Vagina (tissue), 2 donors: ENCODE measurements at places on chromosomes 6 and 20.

GRCh38 chr6:111113336-111114086 is 26.2 kb downstream of the SLC16A10 start:
- DNase-seq = no peak

DNA sequence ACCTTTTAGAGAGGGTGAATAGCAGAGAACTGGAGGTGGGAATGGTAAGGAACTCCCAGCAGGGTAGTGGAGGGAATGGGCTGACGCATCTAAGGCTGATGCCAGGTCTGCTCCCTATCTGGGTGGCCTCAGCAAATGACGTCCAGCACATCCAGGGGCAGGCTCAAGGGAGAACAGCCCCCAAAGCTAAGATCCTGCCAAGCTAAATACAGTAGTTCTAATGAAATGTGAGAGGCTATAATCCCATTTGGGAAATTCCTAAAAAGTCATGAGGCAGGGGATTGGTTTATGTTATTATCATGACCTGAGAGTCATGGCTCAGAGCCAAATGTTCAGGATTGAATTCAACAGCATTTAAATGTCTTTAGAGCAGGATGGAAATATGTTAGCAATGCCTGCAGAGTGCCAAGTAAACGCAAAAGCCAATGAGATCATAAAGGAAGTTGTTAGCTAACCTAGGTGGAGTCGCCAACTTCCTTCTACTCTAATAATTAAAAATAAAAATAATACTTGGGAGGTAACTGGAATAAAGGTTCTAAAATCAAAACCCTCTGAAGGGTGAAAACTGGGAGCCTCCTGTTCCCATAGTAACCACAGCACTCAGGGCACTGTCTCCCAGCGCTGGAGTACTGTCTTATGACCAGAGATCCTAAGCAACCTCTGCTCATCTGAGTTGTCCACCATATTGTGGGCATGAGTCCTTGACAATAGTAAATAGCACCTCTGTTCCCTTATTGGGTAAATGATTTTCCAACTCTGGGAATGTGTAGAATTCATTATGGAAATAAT is 34.8 kb downstream of the IYD start:
- DNase-seq = no peak

DNA sequence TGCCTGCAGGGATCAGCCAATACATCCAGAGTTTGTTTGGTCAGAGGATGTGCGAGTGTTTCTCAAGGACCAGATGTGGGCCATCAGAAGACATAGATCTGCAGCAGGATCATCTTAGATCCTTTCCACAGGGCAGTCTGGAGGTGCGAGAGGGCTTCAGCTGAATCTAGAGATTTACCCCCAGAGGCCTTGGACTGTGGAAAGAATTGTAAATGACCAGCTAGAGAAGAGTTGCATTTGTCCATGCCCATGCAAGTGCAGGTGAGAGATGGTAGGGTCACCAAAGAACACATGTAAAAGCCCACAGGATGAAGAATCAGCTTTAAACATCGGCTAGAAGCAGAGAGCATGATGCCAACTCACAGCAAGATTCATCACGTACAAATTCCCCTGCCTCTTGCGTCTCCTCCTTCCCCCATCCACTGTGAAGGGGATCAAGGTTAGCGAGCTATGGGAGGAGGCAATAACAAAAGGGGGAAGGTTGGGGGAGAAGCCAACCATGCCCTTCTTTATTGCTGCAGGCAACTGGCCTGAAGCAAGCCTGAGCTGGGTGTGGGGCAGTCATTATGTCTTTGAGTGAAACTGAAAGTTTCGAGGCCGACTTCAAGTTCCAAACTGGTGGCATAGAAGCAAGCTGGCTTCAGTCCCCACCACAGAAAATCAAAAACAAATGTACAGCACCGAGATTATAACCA is 83.5 kb downstream of the SCML4 start:
- peak; percentile 16 for DNase-seq

DNA sequence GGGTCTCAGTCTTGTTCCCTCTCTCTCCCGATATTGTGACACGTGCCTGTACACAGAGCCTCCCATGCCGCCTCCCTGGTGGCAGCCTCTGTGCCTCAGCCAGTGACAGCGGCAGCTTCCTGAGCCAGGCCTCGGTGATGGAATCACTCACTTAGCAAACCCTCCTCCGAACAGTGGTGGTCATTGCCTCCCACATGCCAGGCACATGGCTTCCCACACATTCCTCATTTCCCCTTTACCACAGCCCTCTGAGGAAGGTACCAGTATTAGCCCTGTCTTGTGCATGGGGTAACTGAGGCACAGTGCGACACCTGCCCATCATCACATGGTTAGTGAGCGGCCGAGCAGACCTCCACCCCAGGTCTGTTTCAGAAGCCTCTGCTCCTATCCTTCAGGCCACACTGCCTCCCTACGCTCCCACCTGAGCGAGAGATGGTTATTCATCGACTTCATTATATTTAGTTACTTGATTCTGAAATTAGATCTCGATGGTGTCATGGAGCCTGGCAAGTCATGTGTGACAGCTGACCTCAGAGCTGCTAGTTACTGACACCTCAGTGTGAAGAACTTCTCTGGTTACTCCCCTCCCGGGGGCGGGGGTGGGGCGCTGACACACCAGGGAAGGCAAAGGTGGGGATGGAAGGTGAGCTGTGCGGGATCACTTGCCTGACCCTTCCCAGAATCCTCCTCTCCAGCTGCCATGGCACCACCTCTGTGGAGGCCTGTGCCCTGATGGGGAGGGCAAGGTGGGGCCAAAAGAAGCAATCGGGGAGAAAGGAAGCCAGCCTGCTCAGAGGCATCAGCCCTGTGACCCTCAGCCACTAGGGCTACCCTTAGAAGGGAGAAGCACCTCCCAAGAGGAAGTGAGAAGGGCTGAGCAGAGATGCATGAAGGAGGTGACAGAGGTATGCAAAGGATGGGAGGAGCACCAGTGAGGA is 17.9 kb downstream of the MDGA1 start:
- no peak for DNase-seq

DNA sequence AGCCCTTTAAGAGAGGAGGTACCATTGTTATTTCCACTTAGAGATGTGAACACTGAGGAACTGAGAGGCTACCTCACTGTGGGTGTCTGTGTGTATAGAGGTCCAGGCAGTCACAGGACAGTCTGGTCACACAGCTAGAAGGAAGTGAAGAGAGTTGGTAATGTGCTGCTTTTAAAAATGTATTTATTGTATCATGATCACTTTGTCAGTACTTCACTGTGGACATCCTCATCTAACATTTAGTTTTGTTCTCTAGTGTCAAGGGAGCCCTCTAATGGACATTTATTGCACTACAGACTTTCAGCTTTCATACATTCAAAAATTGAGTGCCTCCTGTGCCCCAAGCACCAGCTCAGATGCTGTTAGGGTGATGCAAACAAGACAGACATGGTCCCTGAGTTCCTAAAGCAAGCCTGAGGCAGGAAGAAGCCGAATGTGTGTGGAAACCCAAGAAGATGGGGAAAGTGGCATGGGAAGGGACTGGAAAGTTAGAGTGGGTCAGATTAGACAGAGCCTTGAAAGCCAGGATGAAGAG is 123.0 kb downstream of the SLC16A10 start:
- DNase-seq = no peak

DNA sequence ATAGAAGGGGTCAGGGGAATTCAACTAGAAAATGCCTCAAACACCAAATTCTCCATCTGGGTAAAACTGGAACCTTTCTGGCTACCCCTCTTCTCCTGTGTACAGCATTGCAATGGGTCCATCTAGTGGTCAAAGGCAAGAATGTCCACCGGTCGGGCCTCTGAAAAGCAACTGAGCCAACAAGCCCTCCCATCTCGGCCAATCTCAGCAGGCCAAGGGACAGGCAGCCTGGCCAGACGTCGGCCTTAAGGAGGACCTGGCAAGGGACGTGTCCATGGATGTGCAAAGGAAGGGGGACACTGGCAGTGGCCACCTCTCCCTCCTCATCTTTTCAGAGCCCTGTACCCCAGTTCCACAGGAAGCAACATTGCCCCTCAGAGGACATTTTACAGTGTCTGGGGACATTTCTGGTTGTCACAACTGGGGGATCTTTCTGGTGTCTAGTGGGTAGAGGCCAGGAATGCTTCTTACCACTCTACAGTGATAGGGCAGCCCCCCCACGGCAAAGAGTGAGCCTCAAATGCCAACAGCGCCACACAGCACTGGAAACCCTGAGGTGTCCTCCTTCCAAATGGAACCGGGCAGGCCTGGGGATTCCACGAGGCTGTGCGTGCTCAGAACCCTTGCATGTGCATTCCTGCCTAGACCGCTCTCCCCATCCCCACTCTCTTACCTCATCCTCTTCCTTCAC is 99.8 kb upstream of the FOXA2 start:
- peak; percentile 85 for DNase-seq

DNA sequence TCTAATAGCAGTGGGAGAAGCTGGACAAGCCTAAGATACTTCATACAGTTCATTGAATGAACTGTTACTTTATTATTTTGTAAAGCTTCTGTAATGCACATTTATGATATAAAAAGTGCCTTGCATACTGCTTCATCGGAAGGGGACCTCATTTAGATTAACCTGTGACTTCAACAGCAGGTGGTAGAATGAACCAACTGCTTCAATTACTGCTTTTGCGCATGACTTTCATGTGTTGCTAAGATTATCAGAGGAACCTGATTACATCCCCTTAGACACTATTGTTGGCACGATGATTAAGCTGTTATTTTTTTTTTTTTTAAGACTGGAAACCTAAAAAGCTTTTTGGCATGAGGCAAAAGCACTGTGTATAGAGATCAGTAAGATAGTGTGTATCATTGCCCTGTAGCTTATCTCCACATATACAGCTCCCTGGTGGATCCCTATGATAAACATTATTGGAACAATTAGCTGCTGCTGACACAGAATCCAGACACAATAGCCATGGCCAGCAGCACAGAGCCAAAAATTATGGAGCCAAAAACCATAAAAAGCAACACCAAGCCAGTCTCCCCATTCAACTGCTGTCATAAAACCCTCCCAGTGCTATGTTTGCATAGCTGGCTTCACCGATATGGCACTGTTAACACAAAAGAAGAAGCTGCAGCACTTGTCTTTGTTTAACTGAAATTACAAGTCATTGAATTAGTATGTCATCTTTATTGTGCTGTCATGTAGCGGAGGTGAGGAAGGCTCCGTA is 731.6 kb upstream of the MMS22L start:
- no peak for DNase-seq

DNA sequence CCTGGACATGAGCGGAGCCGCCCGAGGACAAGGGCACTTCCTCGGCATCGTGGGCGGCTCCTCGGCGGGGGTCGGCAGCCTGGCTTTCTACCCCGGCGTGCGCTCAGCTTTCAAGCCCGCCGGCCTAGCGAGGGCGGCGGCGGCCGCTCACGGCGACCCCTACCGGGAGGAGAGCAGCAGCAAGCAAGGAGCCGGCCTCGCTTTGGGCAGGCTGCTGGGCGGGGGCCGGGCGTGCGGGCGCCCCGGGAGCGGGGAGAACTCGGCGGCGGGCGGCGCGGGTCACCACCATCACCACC is 6.7 kb downstream of the PRDM13 start:
- DNase-seq = no peak

DNA sequence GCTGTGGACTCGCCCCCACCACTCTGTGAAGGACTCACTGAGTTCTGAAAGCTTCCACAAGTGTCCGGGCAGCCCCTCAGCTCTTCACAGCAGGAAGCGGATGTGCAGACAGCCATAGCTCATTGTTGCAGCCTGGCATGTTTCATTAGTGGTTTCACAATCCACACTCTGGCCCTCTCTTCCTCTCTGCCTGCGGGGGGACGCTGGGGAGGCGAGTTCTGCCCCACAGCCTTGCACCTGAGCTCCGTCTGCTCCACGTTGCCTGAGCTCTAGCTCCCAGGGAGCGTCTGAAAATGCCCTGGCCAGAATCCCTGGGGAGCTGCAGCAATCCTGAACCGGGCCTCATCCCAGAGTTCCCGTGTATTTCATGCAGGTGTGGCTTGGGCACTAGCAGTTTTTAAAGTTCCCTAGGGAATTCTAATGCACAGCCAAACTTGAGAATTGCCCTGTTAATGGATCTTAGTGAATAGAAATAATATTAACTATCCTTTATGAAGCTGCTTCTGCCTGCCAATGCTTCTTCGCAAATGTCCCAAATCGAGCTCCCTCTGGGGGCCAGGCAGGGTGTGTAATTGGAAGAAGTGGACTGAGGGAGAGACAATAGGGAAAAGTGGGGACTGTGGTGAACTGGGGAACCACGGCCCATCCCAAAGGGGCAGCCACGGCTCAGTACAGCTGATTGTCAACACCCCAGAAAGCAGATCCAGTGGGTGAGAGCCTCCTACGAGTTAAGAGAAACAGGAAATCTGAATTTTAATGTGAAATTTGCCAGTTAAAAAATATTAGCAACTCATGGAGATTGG is 51.5 kb downstream of the CTCFL start:
- no peak for DNase-seq

DNA sequence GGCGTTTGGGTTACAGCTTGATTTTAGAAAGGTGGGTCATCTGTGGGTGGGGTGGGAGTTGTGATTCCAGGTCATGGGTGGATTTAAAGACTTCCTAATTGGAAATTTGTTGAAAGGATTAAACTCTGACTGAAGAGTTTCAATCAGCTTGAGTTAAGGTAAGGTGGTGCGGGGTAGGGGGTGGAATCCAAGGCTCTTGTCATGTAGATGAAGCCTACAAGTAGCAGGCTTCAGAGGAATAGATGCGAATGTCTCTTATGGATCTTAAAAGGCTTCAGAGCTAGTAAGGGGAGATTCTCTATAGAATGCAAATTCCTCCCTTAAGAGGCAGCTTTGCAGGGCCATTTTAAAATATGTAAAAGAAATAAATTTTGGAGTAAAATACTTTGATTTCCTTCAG is 645.3 kb downstream of the FRK start:
- no peak for DNase-seq

- DNase-seq = no peak
Observed at GRCh38 chr20:50558483-50558925, 48.3 kb downstream of the PTPN1 start.

DNA sequence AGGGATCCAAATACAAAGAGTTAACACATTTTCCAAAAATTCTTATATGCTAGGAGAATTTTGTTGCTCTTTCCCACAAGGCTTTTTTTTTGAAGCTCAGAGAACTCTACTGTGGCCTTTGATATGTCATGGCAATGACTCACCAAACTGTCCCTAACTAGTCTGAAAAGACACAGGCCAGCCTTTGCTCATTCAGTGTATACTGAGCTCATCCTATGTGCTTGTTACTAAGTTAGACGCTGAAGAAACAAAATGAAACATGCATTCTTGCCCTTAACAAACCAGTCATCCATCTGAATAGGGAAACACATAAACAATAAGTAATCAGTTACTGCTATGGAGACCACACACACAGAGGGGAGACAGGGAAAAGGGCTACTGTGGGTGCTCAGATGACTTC is 291.8 kb downstream of the FOXC1 start:
- no peak for DNase-seq

GRCh38 chr6:105645156-105645555 is 242.3 kb upstream of the PREP start:
- no peak for DNase-seq
